ENCODE measurements at places on chromosomes 11 and 22.

- no peak for DNase-seq
Observed at GRCh38 chr11:83666149-83666548, 380.0 kb upstream of the CCDC90B start.

DNA sequence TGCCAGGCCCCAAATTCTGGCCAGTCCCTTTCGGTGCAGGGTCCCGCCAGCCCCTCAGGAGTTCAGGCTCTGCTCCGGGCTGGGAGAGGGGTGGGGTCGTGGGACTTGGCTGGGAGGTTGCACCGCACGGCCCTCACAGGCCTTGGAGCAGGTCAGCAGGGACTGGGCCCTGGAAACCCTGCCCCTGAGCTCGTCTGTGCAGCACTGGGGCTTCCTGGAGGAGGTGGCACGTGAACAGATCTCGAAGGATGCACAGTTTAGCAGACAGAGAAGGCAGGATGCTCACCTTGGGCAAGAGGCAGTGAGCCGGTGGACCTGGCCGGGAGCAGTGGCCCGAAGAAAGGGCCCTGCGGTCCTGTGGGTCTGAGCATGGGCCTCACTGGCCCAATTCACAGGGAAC, 70.0 kb downstream of the WNT7B start:
- no peak for DNase-seq

GRCh38 chr11:1924181-1924580, 4.7 kb downstream of the TNNT3 start:
- no peak for DNase-seq

GRCh38 chr22:36808721-36809344, 8.0 kb downstream of the PVALB start:
- DNase-seq = no peak

DNA sequence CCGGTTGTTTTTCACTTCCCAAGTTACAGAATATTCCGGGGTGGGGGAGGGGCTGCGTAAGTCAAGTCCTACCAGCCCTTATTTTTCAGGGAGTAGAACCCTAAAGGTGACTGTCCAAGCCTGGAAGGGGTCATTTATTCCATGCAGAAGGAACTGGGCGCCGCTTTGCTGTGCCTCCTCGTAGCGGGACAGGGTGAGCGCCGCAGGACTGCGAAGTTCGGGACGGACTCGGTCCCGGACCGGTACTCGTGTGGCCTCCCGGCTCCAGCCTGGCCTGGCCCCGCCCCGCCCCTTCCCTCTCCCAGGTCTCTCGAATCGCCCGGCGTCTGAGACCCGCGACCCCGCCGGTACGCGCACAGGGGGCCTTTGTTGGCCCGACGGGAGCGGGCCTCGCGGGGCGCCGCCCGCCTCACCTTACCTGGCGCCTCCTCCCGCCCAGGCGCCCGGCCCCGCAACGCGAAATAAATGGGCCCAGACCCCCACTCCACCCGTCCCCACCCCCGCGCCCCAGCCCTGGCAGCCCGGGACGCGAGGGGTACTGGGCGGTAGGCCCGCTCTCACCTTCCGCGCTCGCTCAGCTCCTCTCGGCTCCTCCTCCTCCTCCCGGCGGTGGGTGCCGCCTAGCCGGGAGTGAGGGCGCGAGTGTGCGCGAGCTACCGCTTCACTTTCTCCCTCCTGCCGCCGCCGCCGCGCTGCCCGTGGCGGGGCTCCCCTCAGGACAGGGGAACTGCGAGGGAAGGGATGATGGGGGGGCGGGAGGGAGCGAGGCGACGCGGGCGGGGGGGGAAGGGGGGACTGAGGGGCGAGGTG, 698 bp downstream of the PAK1 start:
- peak; percentile 46 for DNase-seq

DNA sequence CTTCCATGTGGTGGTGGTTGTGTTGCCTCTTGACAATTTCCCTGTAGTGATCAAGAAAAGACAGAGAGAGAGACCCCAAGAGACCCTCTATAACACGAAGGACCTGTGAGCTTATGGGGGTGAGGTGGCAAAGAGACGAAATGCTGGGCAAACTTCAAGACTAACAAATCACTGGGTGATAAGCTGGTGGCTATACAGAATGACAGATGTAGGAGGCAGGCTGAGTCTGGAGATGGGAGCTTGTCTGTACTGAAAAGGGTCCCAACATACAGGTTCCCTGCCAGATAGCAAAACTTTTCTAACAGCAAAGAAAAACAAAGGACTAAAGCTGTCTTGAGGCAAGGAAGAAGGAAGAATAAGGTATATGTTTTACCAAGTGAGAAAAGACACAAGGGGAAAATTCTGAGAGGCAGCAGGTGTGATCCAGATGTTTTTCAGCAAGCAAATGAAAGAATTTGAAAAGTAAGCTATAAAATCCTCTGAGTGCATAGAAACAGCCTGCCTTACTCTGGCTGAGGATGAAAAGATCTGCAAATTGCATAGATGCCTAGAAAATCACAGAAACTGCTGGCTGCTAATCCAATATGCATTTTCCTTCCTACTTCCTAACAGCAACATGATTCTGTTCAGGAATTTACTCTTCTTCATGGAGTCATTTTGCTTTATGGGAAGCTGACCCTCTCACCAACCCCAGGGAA, 21.9 kb upstream of the LYVE1 start:
- no peak for DNase-seq

GRCh38 chr11:123251657-123252344, 56.8 kb upstream of the CLMP start:
- no peak for DNase-seq

Measured in T-helper 1 cell (primary cell).